Stimulated activated CD8-positive, alpha-beta memory T cell treated with anti-CD3 and anti-CD28 coated beads, Interleukin-2, amount 100 ng/mL, for 1 hour (primary cell): ENCODE measurements at places on chromosomes 7 and 10.

- no peak for DNase-seq
These were observed 10.3 kb upstream of the INSIG1 start for GRCh38 chr7:155287284-155287935.

DNA sequence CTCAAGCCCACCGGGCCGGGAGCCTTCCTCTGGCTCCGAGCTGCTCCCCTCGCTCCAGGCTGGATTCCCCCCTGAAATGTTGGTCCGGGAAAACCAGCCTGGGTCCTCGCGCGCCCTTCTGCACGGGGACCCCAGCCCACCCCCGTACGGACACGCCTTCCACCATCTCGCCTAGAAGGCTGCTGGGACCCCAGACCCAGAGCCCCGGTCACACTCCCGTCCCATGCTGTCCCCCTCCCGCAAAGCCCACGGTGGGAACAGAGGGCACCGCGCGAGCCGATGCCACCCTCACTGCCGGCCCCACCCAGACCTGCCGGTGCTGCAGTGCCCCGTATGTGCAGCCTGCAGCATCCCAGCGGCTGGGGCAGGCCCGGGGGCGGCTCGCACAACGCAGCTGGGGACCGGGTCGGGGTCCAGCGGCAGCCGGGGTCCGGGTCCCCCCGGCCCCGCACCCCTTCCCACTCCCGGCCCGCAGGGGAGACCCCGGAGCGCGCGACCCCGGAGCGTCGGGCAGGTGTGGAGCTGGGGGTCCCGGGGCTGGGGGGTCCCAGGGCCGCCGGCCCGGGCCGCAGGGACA lies 871 bp downstream of the SPOCK2 start:
- DNase-seq: peak; percentile 21

DNA sequence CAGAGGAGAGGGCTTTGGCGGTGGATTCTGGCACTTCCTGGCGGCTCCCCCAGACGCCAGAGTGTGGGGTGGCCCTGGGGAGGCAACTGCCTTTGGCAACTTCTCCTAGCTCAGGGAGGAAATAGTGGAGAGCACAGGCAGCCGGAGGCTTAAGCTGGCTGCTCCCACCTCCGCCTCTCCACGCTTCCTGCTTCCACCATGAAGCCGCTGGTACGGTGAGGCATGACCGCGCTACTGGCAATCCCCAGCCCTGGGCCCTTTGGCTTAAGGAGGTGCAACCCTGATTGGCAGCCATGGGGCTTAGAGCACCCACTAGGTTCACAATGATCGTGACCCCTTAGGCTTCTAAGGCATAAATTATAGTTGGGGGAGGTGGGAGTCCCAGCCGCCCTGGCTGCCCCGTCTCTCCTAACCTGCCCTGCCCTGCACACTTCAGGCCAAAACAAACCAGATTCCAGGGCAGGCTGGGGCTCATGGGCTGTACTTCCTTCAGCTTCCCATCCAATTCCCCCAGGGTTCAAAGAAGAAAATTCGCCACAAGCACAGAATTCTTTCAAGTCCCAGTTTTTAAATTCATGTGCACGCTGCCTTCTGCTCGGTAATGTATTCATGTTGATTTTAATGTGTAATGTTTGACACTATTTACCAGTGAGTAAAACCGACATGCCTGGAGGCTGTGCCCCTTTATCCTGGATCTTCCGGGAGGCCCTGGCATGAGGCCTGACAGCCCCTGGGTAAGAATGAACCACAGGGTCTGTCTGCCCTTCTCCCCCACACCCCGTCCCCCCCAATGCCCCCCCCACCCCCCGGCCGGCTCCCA lies 90.7 kb upstream of the LRRC4 start:
- no peak for DNase-seq

GRCh38 chr10:110794808-110795207 lies 76.9 kb upstream of the PDCD4 start:
- DNase-seq: no peak

DNA sequence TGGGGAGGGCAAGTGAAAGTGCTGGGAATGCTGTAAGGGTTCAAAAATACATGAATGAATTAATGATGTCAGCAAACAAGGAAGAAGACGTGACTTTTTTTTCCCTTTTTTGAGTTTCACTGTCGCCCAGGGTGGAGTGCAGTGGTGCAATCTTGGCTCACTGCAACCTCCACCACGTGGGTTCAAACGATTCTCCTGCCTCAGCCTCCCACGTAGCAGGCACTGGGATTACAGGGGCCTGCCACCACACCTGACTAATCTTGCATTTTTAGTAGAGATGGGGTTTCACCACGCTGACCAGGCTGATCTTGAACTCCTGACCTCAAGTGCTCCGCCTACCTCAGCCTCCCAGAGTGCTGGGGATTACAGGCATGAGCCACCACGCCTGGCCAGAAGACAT lies 30.0 kb downstream of the DENND10 start:
- DNase-seq: no peak

DNA sequence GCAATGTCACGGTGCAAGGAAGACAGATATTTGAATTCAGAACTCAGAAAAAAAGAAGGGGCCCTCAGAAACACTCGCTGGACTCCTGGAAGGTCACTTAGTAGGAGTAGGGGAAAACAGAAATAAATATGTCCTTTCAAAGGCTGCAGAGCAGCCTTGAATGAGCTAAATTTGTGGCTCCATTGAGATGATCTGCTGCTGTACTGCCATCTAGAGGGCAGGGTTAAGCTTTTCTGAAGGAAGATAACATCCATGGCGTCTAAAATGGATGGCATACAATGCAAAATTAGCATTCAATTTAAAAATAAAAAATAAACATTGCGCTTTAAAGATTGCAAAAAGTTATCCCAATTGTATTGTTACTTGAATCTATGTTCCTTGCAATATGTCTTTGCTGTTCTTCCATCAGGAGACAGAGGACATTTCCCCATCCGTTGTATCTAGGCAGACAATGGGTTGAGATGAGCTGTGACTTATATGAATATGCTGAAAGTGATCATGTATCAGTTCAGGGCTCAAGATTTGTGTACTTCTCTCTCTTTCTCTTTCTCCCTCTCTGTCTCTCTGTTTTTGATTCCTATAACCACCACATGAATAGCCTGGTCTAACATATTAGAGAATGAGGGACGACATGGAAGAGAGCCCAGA lies 642.2 kb downstream of the SH2D4B start:
- no peak for DNase-seq
